Esophagus muscularis mucosa (tissue), 4 donors: ENCODE measurements at places on chromosomes 7 and 10.
A peak's percentile ranks its signal among the peaks of the same experiment; 100 is the strongest.

DNA sequence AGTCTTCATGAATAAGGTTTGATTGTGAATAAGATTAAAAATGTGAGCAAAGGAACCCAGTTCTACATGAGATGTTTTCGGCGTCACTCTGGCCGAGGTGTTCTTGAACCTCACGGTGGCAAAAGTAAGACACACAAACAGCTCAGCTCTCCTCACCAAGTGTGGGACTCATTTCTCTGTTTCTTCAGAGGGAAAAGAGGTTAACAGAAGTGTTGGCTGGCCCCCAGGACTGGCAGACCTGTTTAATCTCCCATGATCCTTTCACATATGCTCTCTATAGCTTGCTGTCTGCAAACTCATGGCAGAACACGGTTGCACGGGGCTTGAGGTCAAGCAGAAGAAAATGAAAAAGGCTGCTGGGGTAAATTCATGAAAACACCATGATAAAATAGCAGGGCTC is 394.4 kb downstream of the CALN1 start:
- peak; percentile 60 for DNase-seq

DNA sequence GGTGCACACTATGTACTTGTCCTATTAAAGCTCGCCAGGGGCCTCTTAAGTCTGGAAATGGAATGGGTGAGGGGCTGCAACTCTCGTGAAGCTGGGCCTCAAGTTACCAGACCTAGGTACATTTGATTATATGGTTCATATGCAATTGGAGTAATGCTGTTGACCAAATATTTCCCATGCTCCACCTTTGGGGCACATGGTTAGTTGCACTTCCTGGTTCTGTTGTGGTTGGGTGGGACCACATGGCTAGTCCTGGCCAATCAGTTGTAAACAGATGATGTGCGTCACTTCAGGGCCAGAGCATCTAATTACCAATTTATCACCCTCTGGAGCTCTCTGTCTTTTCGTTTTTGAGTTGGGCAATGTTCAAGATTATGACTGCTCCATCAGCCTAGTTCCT is 39.5 kb upstream of the OPN4 start:
- DNase-seq, result peak; percentile 24

GRCh38 chr7:23469150-23469960 is 936 bp downstream of the IGF2BP3 start:
- peak; percentile 60 for DNase-seq

DNA sequence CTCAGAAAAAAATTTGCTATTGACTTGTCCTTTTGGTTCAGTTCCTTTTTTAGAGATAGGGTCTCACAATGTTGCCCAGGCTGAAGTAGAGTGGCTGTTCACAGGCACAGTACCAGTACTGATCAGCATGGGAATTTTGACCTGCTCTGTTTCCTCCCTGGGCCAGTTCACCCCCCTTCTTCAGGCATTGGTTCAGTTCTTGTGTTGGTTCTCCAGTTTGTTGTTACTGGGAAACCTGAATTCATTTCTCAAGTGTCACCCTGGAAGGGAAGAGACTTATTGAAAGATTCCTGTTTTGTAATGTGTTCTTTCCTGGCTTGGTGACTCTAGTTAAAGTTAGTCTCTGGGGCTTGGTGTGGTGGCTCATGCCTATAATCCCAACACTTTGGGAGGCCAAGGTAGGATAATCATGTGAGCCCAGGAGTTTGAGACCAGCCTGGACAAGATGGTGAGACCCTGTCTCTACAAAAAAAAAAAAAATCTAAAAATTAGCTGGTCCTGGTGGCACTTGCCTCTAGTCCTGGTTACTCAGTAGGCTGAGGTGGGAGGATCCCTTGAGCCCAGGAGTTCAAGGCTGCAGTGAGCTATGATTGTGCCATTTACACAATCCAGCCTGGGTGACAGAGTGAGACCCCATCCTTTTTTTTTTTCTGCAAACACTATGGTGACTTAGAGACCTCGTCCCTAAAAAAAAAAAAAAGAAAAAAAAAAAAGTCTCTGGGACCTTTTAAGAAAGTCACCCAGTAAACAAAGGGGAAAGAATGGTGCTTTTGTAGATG is 52.7 kb downstream of the CNNM2 start:
- DNase-seq, result no peak

GRCh38 chr10:99711129-99711719 is 20.7 kb downstream of the COX15 start:
- no peak for DNase-seq

- no peak for DNase-seq
Observed at GRCh38 chr7:68394131-68394530, 1204.1 kb upstream of the AUTS2 start.

DNA sequence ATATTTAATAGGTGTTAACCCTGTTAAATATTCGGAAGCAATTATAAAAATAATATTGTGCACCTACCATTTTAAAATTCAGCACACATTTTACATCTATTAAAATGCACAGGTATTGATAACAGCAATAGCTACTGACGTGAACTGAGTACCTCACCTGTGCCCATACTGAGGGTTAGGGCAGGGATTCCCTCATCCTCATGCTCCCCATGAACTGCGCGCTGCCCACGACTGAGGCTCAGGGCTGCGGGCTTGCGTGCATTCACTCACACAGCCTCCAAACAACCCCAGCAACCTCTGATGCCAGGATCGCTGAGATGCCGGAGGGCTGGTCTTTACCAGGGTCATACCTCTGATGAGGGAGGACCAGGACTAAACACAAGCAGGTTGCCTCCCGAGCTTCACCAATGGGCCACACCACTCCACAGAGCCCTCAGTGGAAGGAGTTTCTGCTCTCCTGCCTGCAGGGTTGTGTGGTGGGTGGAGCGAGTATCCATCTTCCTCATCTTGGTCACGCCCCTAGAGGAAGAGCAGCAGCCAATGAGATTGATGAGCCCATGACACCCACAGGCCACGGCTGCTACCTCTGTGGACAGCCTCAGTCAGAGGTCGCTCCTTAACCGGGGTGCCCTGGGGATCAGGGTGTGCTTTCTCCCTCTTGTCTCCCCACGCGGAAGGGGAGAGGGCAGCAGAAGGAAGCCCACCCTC is 478.3 kb downstream of the TNS3 start:
- DNase-seq, result peak; percentile 91
